ENCODE measurements at places on chromosomes 16 and 17.

DNA sequence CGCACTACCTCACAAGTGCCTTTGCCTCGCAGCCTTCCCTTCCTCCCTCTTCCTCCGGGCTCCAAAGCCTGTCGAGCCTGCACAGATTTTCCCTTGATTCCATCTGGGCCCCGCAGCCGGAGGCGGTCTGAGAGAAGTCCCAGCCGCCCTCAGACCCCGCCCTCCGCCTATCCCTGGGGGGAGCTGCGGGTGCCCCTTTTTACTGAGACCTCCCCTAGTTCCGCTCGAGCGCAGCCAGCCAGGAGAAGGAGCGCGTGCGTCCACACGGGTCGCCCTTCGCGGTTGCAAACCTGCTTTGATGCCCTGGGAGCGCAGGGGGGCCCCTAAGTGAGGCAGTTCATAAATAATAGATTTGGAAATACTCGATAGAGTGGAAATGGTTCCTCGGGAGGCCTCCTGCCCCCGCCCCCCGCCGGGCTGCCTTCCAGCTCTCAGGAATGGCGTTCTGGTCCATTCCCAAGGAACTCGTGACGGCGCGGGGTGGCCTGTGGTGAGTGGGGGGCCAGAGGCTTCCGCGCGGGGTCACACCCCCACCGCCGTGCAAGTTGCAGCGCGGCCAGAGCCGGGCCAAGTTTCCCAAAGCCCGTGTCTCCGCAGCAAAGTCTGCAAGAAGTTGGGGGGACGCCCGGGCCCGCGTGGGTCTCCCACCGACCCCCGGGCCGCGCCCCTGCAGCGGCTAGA is 610 bp downstream of the C16orf74 start:
- DNase-seq = no peak

- no peak for DNase-seq
These were observed 56.8 kb downstream of the HIC1 start for GRCh38 chr17:2111691-2112090.

DNA sequence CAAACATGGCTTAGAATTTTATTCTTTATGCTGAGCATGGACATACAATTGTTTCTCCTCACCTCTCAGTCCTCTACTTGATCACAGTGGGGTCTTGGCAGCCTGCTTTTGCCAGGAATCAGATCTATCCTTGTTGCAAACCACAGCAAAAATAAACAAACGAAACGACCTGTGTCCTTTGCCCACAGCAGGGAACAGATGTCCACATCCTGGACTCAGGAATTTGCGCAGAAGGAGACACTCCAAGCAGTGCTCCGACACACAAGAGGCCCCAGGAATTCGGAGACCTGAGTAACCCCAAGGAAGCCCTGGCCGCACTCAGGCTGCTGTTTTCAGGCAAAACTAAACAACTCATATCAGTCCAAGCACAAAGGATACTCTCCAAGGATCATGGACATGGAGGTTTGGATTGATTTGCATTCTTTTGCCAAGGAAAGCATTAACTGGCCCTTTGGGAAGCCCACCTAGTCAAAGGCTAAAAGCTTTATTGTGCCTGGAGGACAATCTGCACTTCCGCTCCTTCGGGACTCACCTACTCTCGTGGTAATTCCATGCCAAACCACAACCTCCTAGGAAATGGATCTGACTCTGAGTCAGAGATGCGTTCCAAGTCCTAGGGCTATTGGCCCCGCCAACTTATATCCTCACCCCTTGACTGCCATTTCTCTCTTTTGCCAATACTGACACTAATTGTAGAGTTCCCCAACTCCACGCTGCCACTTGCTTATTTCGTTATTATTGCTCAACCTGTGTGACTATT is 271.1 kb upstream of the CDH11 start:
- DNase-seq = no peak

DNA sequence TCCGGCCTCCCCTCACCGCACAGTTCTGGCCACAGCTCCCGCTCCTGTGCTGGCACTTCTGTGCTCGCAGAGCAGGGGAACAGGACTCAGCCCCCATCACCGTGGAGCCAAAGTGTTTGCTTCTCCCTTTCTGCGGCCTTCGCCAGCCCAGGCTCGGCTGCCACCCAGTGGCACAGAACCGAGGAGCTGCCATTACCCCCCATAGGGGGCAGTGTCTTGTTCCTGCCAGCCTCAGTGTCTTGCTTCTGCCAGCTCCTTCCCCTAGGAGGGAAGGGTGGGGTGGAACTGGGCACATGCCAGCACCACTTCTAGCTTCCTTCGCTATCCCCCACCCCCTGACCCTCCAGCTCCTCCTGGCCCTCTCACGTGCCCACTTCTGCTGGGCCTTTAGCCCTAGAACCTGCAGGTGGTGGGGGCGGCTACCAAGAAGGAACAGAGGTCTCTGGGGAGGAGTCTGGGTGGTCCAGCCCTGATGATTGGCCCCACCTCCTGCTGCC is 645 bp upstream of the ELMO3 start:
- no peak for DNase-seq

GRCh38 chr17:10170233-10170632 is 28.2 kb downstream of the GAS7 start:
- no peak for DNase-seq

DNA sequence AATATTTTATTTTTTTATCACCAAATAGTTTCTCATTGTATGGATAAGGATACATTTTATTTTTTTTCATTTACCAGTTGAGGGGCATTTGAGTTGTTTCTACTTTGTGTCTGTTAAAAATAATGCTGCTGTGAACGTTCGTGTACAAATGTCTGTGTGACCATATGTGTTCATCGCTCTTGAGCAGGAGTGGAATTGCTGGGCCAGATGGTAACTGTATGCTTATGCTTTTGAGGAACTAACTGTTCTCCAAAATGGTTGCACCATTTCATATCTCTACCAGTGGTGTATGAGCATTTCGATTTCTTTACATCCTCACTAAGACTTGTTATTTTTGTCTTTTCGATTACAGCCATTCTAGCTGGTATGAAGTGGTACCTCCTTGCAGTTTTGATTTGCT is 212.5 kb upstream of the N4BP1 start:
- no peak for DNase-seq

DNA sequence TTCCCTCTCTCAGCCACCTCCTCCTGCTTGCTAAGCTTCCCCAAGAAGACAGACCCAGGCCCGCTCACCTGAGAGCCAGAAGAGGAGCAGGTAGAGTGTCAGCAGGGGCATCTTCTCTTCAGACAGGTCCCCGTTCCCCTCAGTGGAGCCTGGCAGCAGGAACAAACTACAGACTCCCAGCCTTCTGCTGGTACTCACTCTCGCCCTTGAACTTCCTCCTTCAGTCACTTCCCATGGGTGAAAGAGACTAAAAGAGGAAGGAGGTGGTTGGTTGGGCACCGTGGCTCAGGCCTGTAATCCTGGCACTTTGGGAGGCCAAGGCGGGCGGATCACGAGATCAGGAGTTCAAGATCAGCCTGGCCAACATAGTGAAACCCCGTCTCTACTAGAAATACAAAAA is at the start of gene CD300LF:
Gene CD300LF (minus strand): TSS at position 168 of the 400 bp plus-strand sequence. CDS start 57 bp downstream, at position 111.
- no peak for DNase-seq

GRCh38 chr17:82283208-82283749 is 9.8 kb upstream of the CSNK1D start:
- no peak for DNase-seq

- no peak for DNase-seq
These were observed 66.4 kb downstream of the BANP start for GRCh38 chr16:88017587-88018101.

DNA sequence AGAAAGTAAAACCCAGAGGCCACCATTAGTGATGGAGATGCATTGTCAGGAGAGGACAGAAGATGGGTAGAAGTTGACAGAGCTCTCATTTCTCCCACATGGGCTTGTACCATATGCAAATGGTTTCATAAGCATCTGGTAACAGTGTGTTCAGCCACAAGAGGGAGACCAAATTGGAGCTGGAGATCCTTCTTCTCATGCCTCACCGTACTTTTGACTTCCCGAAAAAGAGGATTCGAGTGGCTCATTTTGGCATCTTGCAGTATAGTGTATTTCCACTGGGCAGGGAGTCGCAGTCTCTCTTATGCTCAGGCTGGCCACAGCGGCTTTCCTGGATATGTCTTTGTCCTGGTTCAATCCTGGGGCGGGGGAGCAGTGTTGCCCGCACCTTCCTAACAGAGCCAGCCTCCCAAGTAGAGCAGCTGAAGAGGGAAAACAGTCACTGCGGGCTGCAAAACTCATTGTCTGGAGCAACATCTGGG is 23.8 kb downstream of the TBC1D3B start:
- DNase-seq = no peak

- no peak for DNase-seq
These were observed 128.8 kb downstream of the RAP1GAP2 start for GRCh38 chr17:2925011-2925410.

- no peak for DNase-seq
These were observed 1.1 kb upstream of the ZNF747 start for GRCh38 chr16:30535777-30536190.

DNA sequence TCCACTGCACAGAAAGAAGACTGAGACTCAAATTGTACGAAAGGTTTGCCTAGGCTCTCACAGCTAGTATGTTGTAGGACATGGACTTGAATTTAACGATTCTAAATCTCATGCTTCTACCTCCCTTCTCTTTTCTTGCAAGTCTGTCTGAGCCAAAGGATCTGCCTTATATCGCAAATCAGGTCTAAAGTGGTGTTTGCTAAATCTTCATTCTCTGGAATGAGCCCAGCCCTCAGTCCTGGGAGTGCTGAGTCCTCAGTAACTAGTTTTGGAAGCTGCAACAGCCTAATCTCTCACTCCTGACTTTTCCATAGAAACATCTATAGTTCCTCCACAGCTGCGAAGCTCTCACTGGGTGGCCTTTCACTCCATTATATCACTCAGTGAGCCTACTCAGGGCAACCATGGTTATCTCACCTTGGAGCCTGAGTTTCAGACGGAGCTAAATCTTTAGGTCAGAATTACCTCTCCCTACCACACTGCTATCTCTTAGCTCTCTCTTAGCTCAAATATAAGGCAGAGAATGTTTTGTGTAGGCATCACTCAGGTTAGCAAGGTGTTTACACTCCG is 575.5 kb upstream of the C16orf82 start:
- DNase-seq = no peak

DNA sequence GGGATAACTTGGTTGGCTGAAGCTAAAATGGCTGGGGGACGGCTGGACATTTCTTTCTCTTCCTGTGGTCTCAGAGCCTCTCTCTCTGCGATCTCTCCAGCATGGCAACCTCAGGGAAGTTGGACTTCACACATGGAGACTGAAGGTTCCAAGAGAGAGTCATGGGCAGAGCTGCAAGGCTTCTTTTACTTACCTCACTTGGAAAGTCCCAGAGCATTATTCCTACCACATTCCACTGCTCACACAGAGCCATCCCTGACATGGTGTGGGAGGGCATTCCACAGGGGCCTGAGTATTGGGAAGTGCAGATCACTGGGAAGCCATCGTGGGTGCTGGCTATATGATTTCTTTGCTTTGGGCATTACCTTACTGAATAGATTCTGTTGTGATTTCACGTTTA is 9.8 kb upstream of the SLC6A2 start:
- DNase-seq = no peak

DNA sequence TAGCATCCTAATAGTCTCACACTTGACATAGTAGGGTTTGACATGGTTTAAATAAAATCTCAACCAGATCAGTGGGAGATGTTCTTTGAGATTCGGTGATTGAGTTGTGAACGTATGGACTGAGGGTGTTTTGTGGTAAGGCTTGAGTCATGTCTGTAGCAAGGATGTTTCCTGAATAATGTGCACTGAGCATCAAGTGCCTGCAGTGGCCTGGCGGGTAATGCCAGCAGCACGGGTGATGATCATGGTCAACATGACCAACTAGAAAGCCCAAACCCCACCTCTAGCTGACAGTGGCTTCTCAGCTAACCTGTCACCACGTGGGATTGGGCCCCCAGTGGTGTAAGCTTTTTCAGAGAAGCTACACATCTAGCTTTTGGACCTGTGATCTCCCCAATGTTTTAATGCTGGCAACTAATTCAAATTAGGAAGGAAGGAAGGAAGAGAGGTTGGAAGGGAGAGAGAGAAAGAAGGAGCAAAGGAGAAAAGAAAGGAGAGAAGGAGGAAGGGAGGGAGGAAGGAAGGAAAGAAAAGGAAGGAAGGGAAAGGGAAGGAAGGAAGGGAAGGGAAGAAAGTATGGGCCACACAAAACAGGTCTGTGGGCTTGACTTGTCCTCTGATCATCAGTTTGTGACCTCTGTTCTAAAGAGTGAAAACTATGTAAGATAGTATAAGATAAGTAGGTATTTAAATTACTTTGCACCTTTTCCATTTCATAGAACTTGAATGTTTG is 55.4 kb downstream of the WWOX start:
- DNase-seq = no peak

- no peak for DNase-seq
These were observed 19.8 kb downstream of the PPL start for GRCh38 chr16:4917117-4917516.

DNA sequence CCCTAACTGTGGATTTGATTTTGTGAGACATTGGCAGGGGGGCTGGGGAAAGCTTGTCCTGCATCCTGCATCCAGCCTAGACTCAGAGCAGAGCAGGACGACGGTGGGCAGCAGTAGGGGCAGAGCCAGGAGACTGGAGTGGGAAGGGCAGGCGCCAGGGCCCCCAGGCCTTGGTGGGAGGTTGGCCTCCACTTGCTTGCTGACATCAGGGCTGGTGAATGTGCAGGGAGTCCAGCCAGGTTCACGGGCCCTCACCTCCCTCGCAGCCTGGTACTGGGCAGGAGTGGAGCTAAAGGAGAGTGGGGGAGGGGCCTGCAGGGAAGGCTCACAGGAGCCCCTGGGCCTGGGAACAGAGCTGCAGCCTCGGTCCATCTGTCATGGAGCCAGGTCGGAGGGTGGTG is 2.2 kb upstream of the SMTNL2 start:
- no peak for DNase-seq

- no peak for DNase-seq
These were observed 18.0 kb downstream of the CCR7 start for GRCh38 chr17:40547079-40547784.

GRCh38 chr17:49964303-49964768 is 4.7 kb upstream of the DLX4 start:
- DNase-seq = no peak

- DNase-seq = no peak
These were observed 32.9 kb downstream of the SMYD4 start for GRCh38 chr17:1796800-1797199.

GRCh38 chr17:67107811-67108775 is 63.7 kb downstream of the CACNG1 start:
- DNase-seq = no peak

GRCh38 chr17:48441231-48441711 is 11.3 kb upstream of the SKAP1 start:
- DNase-seq = no peak

DNA sequence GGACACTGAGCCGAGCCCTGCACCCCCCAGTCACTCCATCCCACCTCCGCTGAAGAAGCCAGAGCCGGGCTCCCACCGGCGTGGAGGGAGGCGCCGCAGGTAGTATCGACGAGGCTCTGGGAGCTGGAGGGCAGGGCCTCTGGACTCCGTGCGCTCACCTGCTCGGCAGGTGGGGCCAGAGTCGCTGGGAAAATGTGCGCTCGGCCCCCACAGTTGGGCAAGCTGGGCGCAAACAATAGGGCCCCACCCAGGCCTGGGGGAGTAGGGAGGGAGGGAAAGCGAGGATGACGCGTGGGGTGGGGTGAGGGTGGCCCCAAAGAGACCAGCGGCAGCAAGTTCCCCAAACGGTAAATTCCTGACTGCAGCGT is 668 bp downstream of the JUP start:
- no peak for DNase-seq

GRCh38 chr17:50925296-50925891 is 59.2 kb upstream of the TOB1 start:
- no peak for DNase-seq

All from AG09309 (cell line).